ENCODE measurements at places on chromosomes 2 and 18.

GRCh38 chr18:53639687-53640086, 584.8 kb downstream of the MBD2 start:
- no peak for DNase-seq

- DNase-seq: peak; percentile 20
Measured at GRCh38 chr2:111972955-111973565, 74.7 kb downstream of the MERTK start.

GRCh38 chr2:215161301-215161829, 22.9 kb upstream of the ABCA12 start:
- DNase-seq: no peak

DNA sequence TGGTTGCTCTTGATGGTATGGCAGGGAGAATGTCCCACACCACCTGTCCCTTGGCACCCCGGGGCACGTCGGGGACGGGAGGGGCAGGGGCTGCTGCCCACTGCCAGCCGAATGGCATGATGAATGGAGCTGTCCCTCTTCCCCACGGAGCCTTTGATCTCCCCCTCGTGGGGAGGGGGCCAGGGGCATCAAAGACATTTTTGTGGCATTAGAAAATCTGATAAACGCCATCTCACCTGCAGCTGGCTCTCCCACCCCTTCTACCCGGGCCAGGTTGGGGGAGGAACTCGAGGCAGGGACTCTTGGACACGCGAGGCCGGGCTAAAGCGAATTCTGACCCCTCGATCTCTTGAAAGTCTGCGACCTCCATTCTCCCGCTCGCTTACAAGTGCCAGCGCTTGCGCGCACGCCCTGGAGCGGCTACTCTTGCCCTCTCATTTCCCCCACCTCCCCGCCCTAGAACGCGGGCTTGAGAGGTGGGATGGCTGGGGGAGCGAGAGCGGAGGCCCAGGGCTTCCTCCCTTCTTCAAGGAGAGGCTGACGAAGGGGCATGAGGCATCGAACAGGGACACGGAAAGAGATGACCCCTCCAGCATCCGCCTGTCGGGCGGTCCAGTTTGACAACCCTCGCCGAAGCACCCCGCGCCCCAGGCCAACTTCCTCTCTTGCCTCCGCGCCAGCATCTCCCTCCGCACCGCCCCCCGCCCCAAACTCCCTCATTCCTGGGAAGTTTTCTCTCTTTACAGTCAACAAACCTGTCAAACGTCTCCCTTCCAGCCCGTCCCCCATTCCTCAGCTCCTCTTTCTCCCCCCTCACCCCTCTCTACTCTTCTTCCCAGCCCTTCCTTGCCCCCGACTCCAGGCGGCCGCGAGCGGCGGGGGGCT, 692 bp upstream of the WNT6 start:
- no peak for DNase-seq

GRCh38 chr18:63850020-63850419, 37.5 kb upstream of the SERPINB2 start:
- DNase-seq: peak; percentile 48

- no peak for DNase-seq
Measured at GRCh38 chr2:181517685-181518301, 60.6 kb downstream of the ITGA4 start.

GRCh38 chr2:7292154-7292691, 375.0 kb downstream of the RNF144A start:
- DNase-seq: no peak

GRCh38 chr2:109193807-109194619, 65.0 kb downstream of the SH3RF3 start:
- DNase-seq: no peak

- peak; percentile 58 for DNase-seq
Measured at GRCh38 chr2:71789556-71790204, 336.3 kb downstream of the DYSF start.

DNA sequence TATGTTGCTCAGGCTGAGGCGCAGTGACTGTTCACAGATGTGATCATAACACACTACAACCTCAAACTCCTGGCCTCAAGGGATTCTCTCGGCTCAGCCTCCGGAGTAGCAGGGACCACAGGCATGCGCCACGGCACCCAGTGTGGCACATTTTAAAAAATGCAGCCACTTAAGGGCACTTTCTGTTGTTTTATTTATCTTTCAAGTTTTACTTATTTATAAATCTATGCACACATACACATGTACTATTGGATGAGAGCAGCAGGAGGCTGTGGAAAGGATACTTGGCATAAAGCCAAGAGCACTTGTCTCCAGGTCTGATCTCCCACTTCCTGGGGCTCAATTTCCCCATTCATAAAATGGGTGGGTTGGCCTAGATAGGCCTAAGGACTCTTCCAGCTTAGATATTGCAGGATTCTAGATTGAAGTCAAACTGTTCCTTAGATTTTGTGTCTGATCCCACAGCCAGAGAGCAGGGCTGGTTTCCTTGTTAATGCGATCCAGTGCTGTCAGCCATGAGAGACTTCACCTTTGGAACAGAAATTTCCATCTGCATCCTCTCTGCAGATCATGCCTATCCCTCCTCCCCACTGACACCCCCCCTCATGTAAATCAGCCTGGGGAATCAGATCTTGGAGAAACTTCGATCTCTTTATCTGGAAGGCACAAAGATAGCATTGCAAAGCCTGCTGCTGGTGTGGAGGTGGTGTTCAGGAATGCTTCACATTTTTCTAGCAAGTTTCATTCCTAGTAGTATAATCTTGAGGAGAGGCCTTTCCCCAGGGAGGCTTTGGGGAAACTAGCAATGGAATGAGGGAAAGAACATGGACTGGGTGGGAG, 24.7 kb downstream of the PCBP1 start:
- peak; percentile 85 for DNase-seq

- DNase-seq: no peak
Measured at GRCh38 chr2:98727369-98728087, 3.4 kb downstream of the MGAT4A start.

DNA sequence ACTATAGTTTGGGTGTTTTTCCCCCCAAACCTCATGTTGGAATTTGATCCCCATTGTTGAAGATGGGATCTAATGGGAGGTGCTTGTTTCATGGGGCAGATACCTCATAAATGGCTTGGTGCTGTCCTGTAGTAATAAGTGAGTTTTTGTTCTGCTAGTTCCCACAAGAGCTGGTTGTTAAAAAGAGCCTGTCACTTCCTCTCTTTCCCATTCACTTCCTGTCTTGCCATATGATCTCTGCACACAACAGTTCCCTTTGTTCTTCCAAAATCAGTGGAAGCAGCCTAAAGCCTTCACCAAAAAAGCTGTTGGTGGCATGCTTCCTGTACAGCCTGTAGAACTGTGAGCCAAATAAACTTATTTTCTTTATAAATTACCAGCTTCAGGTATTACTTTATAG, 768.2 kb upstream of the VRK2 start:
- no peak for DNase-seq

- no peak for DNase-seq
Measured at GRCh38 chr2:30866974-30867373, 59.7 kb upstream of the CAPN13 start.

DNA sequence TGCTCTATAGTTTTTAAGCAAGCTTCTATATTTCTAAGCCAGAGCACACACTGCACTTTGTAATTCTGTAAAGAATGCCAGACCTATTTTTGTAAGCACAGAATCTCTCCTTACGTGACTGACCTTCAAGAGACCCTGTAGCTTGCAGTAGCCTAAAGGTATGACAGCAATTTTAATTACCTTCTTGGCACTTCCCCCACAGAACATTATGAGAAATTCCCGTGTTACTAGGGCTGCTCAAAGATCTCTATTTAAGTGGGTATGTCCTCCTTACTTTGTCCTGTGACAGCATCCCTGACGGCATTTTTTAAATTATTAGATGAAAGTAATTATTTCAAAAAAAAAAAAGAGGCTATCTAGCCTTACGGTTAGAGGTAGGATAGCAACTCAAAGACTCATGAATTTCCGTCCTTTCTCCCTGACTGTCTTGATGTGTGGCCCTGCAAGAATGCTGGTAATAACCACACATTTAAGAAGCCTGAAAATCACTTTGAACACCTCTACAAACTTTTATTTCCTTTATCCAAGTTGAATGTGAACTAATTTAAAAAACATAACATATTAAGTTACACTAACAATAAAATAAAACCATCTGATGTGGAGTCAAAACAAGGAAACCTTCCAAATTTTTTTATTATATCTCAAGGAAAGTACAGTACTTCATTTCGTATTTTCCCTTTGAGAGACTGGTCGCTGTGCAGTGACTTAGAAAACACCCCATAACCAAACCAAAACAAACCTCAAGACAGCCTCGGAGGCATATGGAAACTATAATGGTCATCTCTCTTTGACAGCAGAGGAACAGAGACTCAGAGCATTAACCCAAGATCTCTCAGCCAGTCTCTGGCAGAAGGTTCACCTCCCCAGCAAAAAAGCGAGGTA, 54.9 kb downstream of the THUMPD2 start:
- no peak for DNase-seq

- no peak for DNase-seq
Measured at GRCh38 chr2:34734662-34735061, 1135.6 kb upstream of the FAM98A start.

DNA sequence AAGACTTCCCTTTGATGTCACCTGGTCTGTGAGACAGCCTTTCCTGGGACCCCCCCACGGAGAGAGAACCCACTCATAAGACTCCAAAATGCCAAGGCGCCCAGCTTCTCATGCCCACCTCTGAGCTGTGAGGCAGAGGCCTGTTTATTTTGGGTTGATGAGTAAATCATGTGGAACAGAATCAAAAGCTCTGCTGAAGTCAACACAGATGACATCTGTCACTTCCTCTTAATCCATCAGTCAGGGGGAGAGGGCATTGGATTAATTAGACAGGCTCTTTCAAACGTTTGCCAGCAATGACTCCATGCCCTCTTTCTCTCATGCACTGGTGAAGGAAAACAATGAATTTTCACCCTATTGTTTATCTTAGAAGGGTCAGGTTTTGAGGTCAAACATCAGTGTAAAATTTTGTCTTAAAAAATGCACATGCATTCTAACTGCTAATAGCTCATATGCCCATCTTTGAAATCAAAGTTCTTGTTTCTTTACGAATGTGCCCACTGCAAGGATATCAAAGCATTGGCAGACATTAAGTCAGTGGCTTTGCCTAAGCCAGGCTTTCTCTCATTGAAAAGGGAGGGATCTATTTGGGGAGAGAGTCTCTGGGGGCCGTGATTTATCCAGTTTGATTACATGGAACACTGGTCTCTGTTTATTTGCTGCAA, 184.1 kb downstream of the ACKR3 start:
- DNase-seq: no peak

DNA sequence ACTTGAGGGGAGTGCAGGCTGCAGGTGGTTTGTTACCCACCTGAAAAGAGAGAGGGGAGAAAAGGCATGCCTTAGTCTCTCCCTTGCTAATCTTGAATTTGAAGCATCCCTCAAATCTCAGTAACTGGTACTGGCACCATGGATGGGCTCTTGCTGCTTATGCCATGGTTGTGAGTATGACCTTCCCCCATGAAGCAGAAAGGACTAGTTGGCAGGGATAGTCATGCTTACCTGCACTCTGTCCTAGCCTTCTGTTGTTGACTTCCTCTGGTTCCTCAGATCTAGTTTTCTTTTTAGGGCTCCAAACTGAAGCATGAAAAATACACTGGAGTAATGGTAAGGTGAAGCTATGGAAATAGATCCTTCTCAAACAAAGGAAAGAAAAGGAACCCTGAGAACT, 191.2 kb downstream of the SPAG16 start:
- DNase-seq: no peak

DNA sequence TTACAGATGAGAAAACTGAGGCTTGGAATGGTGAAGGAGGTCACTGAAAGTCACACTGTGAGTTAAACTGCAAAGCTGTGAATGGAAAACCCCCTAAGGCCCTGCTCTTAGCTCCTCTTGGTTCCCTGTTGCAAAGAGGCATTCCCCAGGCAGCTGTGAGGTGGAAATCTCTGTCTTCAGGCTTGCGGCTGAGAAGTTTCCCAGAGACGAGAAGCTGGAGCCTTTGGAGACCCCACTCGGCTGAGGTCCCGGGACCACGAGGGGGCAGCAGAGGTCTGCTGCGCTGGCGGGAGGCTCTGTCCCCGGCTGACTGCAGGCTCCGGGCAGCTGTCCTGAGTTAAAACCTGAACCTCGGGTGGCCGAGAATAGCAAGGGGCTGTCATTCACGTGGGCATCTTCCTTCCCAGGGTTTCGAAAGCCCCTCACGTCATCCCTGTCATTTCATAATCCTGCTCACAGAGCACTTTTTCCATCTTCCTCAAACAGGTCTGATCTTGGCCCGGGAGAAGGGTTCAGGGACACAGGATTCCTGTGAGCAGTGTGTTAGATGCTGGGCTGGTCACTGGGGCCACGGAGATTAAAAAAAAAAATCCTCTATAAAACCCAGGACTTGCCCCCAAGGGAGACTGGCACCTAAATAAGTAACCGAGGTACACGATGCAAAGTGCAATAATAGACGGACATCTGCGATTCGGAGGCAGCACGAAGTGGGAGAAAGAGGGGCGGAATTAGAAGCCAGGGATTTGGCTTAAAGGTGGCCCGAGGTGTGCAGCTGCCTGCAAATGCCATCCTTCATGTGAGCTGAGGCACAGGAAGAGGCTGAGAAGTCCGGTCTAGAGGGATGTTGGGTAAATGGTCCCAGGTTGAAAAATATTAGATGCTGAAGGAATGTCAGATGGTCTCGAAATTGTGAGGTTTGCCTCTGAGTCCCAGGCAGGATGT, 24.6 kb upstream of the ATOH8 start:
- peak; percentile 92 for DNase-seq

GRCh38 chr2:191643429-191643828, 34.5 kb upstream of the NABP1 start:
- DNase-seq: no peak

GRCh38 chr2:10884574-10884975, 27.2 kb upstream of the KCNF1 start:
- DNase-seq: no peak

GRCh38 chr2:206422493-206422892, 20.8 kb upstream of the ADAM23 start:
- DNase-seq: no peak

DNA sequence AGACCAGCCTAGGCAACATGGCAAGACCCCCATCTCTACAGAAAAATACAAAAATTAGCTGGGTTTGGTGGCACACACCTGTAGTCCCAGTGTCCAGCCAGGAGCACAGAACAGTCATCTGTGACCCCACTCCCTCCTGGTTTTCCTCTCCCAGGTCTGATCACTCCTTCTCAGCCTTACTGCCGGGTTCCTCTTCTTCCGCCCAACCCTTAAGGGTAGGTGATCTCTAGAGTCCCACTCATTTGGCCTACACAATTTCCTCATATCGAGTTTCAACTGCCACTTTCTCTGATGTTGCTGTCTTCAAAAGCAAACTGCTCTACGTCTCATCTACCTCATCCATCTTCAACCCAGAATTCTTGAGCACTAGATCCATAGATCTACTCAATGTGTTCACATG, 13.4 kb upstream of the MAT2A start:
- no peak for DNase-seq

- DNase-seq: no peak
Measured at GRCh38 chr2:40466332-40466906, 14.5 kb upstream of the SLC8A1 start.
